Muscle of leg (tissue), 16 donors: ENCODE measurements at places on chromosomes 7 and 10.

DNA sequence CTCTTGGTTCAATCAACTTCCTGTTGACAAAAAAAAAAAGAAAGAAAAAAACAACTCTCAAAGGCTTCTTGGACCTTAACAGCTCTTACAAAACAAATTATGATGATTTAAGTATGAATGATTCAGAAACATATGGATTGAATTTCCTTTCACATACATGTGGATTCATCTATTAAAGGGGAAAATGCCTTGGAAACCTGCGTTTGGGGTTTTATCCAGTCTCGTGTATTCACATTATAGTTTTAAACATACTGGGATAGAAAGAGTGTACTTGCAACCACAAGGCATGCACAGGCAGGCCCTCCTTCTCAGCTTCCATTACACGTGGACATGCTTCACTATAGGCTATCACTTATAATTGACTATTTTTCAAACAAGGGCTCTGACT is 286.7 kb downstream of the INHBA start:
- DNase-seq, result peak; percentile 38

DNA sequence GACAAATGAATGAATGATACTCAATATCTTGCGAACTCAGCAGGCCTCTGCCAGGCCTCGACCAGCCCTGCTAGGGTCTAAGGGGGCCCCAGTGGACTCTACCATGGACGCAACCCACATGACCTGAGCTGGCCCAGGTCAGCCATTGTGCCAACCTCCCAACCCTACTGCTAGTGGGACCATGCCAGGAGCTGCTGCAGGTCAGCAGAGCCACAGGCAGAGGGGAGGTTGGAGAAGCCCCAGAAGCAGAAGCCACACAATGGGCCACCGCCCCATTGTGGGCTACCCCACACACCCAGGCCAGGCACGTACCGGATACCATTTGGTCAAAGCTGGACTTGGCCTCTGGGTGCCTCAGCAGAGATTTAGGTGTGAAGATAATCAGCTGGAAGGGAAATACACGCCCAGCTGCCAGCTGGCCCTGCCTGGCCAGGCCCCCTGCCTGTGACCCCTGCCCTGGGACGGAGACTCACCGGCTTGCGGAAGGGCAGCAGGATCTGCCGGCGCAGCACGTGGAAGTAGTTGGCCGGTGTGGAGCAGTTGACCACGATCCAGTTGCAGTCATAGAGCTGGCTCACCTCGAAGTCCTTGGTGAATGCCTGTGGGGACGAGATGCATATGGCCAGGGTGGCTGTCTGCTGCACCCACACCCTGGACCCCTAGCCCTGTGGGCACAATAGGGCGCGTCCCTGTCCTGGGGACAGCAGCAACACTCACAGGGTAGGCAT is 24.5 kb downstream of the OGDHL start:
- no peak for DNase-seq

- DNase-seq, result no peak
Observed at GRCh38 chr10:53088961-53089360, 316.4 kb upstream of the MBL2 start.

DNA sequence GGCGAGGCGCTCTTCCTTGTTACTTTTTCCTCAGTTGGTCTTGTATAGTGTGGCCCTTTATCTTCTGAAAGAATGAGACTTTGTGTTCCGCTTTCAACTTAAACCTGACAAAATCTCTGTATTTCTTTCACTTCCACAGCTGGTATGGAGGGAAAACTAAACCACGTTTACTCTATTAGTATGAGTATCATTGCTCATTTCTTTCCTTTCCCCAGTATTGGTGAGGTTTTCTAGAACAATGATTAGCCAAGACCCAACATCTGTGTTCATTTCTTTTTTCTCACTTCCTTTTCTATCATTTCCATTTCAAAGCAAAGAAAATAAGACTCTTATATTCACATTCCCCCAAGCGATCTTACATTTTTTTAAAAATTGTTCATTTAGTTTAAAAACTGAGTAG is 165.3 kb downstream of the PAXIP1 start:
- no peak for DNase-seq

DNA sequence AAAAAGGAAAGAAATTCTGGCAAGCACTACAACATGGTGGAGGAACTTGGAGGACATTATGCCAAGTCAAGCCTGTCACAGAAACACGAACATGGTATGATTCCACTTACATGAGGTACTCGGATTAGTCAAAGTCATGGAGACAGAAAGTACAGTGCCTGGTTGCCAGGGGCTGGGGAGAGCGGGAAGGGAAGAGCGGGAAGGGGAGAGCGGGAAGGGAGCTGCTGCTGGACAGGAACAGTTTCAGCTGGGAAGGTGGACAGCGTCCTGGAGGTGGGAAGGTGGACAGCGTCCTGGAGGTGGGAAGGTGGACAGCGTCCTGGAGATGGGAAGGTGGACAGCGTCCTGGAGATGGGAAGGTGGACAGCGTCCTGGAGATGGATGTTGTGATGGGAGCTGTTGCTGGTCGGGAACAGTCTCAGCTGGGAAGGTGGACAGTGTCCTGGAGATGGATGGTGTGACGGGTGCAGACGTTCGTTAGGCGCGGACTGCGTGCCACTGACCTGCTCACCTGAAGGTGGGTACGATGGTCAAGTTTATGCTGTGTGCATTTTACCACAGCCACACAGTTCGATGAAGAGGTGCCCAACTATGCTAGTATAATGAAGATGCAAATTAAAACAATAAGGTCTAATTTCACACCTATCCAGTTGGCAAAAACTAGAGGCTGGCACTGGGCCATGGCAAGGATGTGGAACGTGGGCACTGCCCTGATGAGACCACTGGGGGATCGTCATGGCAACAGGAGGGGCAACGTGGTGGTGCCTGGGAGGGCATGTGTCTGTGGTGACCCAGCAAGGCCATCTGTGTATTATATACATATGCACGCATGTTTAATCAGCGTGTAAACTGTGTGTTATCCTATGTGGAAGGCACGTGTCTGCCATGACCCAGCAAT is 103.8 kb downstream of the NKX6-2 start:
- DNase-seq, result no peak
